ENCODE measurements at places on chromosomes 5 and 9. TPM values are rescaled to one million over a fixed set of nuclear protein-coding genes. Genes with fewer than 3 reads are reported as not detected.

Gene PPP1R26
- 18.1 TPM for total RNA-seq

- no peaks in the 10 kb centered on the region for H3K27me3 ChIP-seq
- DNase-seq: no peak
- peaks cover 72% of the 10 kb centered on the region for H3K36me3 ChIP-seq
- H3K27ac ChIP-seq: no peak overlapping the region
These were observed 46.3 kb downstream of the ACO1 start for GRCh38 chr9:32430720-32431119.

DNA sequence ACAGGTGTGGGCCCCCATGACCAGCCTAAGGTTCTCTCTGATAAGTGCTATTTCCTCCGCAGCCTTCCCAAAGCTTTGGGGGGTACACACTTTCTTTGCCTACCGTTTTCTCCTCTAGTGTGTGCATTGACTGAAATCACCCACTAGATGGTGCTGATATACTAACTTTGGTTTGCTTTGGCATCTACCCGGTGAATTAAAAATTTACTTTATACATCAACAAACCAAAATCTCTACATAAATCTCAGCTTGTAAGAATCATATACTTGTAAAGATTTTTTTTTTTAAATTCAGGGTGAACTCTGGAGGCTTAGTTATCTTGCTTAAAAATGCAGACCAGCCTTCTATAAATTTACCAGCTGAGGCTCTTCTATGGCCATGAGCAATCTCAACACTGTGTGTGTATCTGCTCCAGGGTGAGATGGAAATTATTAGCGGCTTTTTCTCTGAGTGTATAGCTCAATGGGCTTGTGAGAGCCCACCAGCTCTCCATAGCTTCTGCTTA is 475.7 kb upstream of the TNC start:
- H3K4me1 ChIP-seq: peaks cover 3% of the 10 kb centered on the region
- no peak for DNase-seq
- no peak overlapping the region for H3K27ac ChIP-seq
- no peak overlapping the region for H3K4me3 ChIP-seq
- H3K27me3 ChIP-seq: peaks cover 25% of the 10 kb centered on the region

DNA sequence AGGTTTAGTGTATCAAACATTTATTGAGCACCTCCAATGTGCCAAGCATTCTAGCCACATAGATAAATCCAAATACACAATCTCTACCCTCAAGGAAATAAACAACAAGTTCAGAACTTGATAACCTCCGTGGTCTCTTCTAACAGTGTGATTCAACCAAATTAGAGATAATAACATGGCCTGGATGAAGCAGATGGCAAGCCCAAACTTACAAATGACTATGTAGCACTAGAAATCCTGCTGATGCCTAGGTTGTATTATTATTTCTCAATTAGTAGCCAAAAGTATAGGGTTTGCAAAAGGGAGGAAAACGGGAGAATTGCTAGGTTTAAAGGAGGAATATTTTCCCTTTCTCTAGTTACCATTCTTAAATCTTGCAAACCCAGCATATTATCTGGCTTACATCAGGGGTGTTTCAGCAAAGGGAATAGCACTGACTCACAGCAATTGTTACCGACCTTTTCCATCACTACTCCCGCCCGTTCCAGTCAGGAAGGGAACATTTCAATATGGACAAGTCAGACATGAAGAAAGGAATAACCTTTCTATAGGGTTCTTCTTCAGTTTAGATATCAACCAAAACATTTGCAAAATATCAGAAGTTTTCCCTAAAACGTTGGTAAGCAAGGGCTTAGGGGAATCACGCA is 2.3 kb downstream of the DPYSL3 start:
- no peaks in the 10 kb centered on the region for H3K4me1 ChIP-seq
- DNase-seq: no peak
- H3K36me3 ChIP-seq: no peaks in the 10 kb centered on the region
- H3K4me3 ChIP-seq: peak overlapping the region; percentile 55

DNA sequence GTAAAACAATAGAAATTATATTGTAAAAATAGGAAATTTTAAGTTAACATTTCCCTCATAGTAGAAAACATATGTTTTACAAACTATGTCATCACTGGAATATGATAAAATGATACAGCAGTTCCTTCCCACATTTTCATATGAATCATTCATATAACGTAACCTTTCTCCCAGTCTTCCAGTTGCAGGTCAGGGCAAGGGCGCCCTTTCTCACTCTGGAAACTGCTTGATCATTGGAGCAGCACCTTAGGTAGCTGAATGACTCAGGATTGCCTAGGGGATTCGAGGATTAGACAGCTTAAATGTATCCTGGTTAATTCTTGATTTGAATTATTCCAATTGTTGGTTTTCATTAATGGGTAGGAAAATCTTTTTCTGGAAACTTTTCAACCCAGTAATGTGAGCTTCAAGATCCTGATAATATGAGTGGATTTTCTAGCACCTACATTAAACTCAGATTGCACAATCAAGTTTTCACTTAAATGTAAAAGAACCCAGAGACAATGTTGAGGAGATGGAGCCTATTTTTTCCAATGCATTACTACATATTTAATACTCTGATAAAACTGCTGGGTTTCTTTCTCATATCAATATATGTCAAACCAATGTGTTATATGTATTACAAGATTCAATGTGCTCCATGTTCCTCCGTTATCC is 32.6 kb upstream of the ANXA1 start:
- no peaks in the 10 kb centered on the region for H3K4me1 ChIP-seq
- no peaks in the 10 kb centered on the region for H3K27me3 ChIP-seq
- no peaks in the 10 kb centered on the region for H3K36me3 ChIP-seq
- H3K27ac ChIP-seq: no peak overlapping the region

DNA sequence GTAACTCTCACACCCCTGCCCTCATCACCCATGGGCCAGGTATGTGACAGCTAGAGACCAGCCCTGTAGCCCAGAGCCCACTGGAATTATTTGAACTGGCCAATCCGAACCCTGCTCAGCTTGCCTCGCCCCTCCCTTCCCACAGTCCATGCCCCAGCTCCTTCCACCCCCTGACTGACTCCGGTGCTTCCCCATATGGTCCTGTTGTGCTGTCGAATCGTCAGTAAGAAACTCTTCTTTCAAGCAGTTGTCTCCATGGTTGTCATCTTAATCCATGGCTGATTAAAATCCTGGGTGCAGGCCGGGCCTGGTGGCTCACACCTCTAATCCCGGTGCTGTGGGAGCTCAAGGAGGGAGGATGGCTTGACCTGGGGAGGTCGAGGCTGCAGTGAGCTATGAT is 118.5 kb downstream of the COL23A1 start:
- no peak overlapping the region for H3K27ac ChIP-seq
- no peak overlapping the region for H3K4me3 ChIP-seq
- H3K36me3 ChIP-seq: no peaks in the 10 kb centered on the region
- DNase-seq: no peak

- no peaks in the 10 kb centered on the region for H3K4me1 ChIP-seq
- H3K36me3 ChIP-seq: no peaks in the 10 kb centered on the region
- no peaks in the 10 kb centered on the region for H3K27me3 ChIP-seq
- no peak for DNase-seq
These were observed 30.8 kb downstream of the KLHL3 start for GRCh38 chr5:137705106-137705505.
